MV-4-11 (cell line): ENCODE measurements at places on chromosomes 3 and 15.

DNA sequence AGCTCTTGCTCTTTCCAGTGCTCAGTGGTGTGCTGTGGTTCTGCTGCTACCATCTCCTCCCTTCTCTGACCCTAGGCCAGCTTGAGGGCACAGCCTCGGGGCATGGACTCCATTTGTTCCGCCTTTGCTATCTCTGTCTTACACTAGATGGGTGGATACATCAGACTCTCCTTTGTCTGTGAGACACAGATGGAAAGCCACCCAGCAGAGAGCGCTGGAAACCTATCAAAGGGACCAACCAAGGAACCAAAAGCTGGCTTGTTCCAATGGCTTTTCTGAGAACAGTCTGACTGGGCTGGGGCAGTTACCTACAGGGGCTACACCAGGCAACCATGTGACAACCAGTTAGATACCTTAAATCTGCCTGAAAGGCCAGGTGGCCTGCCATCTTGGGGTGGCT, 63.8 kb downstream of the NPTN start:
- DNase-seq, result no peak

- no peak for DNase-seq
These were observed 193.8 kb upstream of the GOLIM4 start for GRCh38 chr3:168289471-168290008.

DNA sequence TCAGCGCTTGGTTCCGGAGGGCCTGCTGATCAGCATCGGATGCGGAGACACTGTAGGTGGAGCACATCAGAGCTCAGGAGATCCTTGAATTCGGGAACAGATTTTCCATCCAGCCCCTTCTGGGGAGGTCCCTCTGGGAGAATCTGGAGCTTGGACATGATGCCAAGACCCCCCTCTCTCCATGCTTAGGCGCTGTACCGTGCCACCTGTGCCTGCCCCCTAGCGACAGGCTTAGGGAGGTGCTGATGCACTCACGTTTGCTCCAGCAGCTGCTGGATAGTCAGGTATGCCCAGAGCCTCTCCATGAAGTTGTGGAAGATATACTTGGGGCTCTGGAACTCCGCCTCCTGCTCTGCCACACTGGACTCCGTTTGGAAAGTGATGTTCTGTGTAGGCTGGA, 9.7 kb downstream of the ITIH4 start:
- DNase-seq, result no peak

DNA sequence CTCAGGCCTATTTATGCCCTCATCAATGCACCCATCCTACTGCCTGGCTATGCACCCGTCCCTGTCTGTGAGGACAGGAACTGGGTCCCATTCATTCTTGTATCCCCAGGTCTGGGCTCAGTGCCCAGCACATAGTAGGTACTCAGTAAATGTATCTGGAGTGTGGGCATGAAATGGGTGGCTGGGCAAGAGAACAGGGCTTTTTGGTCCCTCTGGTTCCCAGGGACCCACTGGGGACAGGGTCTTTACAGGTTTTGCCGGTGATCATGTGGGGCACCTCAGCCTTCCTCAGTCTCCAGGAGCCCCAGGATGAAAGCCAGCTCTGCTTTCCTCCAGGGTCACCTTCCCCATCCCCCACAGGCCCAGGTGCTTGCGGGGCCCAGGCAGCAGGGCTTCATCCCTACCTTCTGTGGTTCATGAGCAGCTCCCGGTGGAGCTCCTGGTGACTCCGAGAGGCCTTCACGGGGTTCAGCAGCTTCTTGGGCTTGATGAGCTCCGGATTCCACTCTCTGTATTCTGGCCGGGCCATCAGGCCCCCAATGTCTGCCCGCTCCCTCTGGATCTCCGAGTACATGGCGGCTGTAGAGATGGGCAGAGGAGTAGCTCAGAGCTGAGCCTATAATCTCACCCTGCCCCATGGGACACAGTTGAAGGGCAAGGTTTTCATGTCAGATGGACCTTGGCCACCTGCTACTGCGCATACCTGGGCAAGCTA, 7.7 kb downstream of the FAM107A start:
- DNase-seq, result no peak

- DNase-seq, result no peak
These were observed 12.9 kb downstream of the B3GNT5 start for GRCh38 chr3:183265834-183266417.

DNA sequence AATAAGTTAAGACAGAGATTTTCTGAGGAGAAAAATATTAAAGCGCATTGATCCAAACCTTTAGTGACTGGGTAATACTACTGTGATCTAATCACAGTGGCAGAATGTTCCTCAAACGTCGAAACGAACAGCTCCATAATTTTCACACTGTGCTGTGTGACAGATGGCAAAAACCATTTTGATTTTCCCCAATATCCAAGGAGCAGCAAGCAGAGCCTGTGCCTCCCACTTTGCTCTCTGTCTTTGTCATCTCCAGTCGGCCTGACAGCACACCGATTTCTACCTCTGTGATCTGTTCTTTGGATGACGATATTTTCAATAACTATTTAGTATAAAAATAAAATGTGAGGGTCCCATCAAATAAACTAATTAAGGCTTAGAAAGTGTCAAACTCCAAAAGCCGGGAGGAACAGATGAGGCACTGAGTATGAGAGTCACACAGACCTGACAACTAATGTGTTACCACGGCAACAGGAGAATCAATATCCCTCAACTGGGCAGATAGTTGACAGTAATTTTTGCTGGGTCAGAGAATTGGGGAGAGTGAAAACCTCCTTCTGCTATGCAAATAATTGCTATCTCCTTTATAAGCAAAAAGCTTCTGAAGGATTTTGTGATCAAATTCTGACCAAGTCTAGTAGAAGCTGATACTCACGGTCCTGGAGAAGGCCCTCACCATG, 489.1 kb upstream of the CFAP20DC start:
- DNase-seq, result no peak

- no peak for DNase-seq
These were observed 14.8 kb upstream of the MUSTN1 start for GRCh38 chr3:52849656-52850055.

- no peak for DNase-seq
These were observed 14.5 kb upstream of the KBTBD12 start for GRCh38 chr3:127900536-127900935.

DNA sequence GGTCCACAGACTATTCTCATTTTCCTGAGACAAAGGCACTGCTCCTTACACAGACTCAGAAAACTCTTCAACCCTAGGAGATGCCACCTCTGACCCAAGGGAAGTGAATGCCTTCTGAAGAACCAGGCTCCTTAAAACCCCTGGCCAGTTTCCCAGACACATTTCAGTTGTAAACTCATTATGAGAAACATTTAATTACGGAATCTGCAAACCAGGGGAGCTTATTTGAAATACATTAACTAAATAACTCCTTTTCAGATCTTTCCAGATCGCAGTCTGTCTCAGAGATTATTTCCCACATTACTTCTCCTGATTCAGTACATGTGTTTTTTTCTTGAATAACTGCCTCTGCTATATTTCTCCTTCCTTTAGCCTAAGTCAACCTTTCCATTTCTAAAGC, 17.6 kb downstream of the MYO5A start:
- DNase-seq, result no peak

GRCh38 chr3:41569632-41570305, 370.5 kb downstream of the CTNNB1 start:
- DNase-seq, result no peak

- DNase-seq, result no peak
These were observed 188.6 kb upstream of the TBL1XR1 start for GRCh38 chr3:177385831-177386301.

DNA sequence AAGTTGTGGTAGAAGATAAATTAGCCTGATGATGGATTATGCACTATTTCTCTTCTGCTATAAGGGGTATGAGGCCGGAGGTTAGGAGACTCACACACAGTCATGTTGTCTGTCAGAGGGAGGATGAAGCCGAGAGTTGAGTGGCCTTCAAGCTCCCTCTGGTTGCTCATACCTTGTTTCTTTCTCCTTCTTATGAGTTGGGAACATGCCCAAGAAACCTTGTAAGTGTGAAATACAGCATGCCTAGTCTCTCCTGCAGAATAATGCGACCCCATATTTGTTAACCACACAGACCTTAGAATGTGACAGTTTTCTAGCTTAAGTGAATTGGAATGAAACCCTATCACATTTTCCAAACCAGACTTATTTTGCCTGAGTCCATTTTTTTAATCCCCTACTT, 366.7 kb downstream of the PTPRG start:
- no peak for DNase-seq

DNA sequence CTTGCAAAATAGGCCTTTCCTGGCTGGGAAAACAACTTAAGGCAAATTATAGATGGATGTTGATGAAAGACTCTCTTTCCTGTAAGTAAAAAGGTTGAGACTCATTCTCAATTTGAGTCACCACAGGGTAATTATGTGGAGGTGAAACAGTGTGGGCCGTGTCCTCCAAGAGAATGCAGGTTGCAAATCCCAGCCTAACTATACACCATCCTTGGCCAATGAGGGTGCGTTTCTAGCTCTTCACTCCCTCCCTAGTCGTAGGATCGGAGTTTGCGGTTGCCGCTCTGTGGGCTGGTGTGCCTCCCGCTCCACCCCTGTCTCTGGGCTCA, 259.9 kb downstream of the PLCL2 start:
- DNase-seq, result no peak

DNA sequence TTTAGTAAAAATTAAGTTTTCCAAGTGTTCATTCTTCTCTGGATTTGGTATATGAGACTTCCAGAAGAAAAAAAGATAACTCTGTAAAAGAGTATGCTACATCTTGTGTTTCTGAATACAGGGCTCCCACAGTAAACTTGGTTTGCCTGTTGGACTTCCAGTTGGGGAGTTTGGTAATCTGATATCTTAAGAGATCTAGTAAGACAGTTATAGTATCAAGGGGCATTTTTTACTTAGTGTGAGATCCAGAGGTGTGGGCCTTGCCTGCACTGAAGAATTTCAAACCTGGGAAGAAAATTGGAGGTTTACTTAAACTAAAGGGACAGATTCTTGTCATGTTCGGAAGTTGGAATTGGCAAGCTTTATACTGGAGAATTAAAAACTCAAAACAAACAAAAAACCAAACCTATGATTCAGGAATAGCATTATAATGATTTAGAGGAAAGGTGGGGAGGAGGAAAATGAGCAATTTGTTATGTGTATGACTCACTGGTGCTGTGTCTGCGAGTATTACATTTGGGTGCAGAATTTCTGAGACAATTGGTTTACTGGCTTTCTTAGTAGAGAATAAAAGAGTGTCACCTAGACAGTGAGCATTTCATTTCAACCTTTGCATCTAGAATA, 58.9 kb upstream of the ULK4 start:
- DNase-seq, result no peak
